ENCODE measurements at places on chromosomes 13 and 19.

GRCh38 chr13:87677043-87677495, 5.9 kb downstream of the SLITRK5 start:
- DNase-seq, result no peak

GRCh38 chr13:100394005-100394695, 194.4 kb downstream of the GGACT start:
- no peak for DNase-seq

- no peak for DNase-seq
These were observed 10.6 kb downstream of the COQ8B start for GRCh38 chr19:40705950-40706619.

DNA sequence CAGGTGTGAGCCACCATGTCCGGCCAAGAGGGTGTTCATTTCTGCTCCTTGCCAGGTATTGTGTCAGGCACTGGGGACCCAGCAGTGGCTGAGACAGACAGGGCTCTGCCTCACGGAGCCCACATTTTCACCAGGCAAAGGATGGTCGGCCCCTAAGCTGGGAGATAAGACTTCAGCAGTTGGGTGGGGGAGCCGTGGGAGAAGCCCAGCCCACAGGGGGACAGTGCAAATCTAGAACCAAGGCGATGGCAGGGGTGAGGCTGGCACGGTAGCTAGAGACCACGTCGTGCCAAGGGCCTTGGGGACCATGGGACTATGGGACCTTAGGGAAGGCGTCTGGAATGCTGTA, 8.3 kb downstream of the LSR start:
- DNase-seq, result no peak

GRCh38 chr19:1255186-1256161, 7.1 kb downstream of the MIDN start:
- DNase-seq, result no peak

DNA sequence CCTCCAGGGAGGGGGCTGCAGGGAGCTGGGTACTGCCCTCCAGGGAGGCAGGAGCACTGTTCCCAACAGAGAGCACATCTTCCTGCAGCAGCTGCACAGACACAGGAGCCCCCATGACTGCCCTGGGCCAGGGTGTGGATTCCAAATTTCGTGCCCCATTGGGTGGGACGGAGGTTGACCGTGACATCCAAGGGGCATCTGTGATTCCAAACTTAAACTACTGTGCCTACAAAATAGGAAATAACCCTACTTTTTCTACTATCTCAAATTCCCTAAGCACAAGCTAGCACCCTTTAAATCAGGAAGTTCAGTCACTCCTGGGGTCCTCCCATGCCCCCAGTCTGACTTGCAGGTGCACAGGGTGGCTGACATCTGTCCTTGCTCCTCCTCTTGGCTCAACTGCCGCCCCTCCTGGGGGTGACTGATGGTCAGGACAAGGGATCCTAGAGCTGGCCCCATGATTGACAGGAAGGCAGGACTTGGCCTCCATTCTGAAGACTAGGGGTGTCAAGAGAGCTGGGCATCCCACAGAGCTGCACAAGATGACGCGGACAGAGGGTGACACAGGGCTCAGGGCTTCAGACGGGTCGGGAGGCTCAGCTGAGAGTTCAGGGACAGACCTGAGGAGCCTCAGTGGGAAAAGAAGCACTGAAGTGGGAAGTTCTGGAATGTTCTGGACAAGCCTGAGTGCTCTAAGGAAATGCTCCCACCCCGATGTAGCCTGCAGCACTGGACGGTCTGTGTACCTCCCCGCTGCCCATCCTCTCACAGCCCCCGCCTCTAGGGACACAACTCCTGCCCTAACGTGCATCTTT, 7.8 kb upstream of the CEACAM5 start:
- no peak for DNase-seq

DNA sequence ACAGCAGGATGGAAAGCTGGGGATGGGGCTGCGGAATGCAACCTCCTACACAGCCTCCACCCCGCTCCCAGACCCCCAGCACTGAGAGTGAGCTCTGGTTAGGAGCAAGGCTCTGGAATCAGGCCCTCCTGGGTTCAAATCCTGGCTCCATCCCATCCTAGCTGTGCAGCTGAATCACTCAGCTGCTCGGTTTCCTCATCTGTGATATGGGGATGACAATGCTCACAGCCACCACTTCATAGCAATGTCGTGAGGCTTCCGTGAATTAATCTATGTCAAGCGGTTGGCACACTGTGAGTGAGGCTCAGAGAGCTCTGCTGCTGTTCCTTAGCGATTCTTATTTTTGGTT, 538 bp downstream of the ACP7 start:
- DNase-seq, result no peak

DNA sequence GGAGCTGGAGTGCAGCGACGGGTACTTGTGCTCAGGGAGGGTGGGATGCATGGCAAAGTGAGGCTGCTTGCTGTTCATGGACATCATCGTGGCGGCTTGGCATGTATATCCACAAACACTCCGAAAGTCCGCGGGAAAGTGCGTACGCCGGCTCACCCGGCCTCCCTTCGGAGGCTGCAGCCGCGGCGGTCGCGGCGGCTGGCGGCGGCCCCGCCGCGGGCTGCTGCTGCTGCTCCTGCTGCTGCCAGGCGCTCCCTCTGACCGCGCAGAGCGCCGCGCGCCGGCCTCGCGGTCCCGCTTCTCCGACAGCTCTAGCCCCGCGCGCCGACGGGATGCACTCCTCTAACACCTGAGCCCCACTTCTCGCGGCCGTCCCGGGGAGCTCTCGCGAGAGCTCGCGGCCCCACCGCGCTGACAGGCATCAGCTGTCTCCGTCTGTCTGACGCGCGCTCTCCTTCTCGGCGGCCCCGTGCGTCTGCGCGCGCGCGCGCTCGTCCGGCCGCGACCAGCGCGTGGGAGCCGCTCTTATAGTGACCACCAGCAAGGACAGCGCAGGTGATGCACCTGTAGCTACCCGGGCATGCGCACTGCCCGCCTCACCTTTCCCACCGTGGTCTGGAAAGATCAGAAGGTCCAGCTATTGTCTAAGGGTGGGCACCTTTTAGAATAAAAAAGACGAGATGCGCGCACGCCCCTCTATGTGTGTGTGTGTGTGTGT, at the start of gene POU4F1:
POU4F1 (minus strand) TSS at position 313 of the 718 bp plus-strand sequence; CDS start at position 87, 226 bp downstream.
- DNase-seq, result peak; percentile 3

DNA sequence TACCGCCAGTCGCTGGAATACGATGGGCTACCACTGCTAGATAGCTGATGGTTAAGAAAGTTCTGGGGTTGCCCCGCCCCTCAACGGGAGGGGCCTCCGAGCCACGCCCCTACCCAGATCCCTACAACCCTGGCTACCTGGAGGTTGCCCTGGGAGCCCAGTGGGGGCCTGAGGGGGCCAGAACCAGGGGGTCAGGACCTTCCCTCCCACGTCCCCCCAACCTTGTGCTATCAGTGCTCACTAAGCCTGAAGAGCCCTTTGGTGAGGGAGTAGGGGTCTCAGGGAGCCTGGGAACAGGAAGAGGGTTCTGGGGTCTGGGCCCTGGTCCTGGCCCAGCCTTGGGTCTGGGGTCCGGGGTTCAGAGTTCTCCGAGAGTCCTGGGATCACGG, 8.9 kb downstream of the OCEL1 start:
- DNase-seq, result no peak

GRCh38 chr19:18045307-18046050, 37.5 kb downstream of the ARRDC2 start:
- DNase-seq, result no peak

- DNase-seq, result no peak
These were observed 27.7 kb upstream of the DCUN1D2 start for GRCh38 chr13:113518076-113518803.

GRCh38 chr19:11420429-11421370, 1.6 kb upstream of the RGL3 start:
- no peak for DNase-seq

- no peak for DNase-seq
These were observed 610 bp downstream of the ZSCAN1 start for GRCh38 chr19:58034477-58034793.

DNA sequence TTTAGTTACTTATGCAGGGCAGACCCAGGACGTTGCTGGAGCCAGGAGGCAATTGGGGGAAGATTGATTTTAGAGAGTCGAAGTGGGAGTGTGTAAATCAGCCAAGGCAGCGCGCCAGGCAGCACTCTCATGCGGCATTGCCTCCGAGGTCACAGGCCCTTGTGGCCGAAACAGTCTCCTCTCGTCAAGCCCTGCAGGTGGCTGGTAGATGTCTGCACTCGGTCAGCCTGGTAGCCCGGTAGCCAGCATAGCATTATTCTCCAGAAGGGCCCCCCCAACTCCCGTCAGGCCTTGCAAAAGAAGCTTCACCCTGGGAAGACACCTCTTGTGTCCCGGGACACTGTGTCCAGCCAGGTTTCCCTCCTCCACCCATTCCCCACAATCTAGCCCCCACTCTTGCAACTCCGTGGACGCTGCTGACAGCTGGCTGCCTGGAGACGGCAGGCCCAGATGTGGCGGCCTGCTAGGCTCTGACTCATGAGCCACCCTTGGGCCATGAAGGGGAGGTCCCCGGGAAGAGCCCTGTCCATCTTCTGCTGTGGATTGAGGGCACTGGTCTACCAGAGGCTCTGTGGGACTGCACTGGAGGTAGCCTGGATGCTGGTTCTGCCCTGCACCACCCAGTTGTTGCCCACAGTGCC, 2.6 kb upstream of the PEPD start:
- no peak for DNase-seq

- no peak for DNase-seq
These were observed 182.0 kb upstream of the SERP2 start for GRCh38 chr13:44191504-44192171.

DNA sequence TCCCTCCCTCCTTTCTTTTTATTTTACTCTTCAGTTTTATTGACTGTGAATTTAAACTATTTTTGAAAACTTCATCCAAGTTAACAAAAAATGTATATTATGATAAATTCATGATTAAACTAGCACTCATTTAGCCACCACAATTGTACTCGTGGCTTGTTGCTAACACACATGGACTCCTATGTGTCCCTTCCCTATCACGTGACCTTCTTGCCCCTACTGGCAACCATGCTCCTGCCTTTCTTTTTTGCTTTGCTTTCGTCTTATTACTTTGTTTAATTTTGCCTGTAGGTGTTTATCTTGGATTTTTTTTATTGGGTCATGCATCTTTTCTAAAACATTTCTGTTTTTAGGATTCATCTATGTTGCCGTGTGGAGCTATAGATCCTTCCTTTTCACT, 8.2 kb downstream of the CLC start:
- DNase-seq, result no peak

GRCh38 chr13:20394169-20394501, 131.5 kb downstream of the CRYL1 start:
- no peak for DNase-seq

- DNase-seq, result peak; percentile 18
These were observed 55.8 kb upstream of the KCTD15 start for GRCh38 chr19:33740811-33741396.

- no peak for DNase-seq
These were observed 629.1 kb downstream of the LIG4 start for GRCh38 chr13:107586216-107586615.

DNA sequence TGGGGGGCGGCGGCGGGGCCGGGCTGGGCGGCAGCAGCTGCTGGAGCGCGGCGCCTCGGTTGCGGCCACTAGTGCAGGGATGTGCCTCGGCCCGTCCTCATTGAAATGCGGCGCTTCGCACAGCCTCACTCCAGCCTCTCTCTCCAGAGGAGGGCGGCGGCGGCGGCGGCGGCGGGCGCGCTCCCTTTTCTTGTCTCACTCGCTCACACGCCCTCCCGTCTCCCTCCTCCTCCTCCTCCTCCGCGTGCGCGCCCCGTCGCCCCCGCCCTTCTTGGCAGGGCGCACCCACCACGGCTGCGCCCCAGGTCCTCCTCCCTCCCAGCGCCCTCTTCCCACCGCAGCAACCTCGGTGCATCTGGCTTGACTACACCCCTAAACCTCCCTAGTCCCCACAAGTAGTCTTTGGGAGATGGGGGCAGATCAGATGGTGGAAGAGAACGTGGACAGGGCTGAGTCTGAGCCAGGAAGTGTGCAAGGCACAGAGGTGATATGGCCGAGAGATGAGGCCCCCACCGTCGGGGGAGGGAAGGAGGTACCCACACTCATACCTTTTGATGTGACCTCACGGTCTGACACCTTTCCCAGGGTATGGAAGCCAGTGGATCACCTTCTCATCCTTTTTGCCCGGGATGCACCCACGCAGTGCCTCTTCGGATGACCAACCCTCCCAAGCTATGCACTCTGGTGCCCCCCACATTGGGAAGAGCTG, at the start of gene DCLK1:
DCLK1 (minus strand) TSS at position 161 of the 709 bp plus-strand sequence.
- DNase-seq, result peak; percentile 32

- no peak for DNase-seq
These were observed 16.3 kb upstream of the GSX1 start for GRCh38 chr13:27775943-27776342.

- DNase-seq, result no peak
These were observed 10.2 kb upstream of the KPTN start for GRCh38 chr19:47494211-47494547.

DNA sequence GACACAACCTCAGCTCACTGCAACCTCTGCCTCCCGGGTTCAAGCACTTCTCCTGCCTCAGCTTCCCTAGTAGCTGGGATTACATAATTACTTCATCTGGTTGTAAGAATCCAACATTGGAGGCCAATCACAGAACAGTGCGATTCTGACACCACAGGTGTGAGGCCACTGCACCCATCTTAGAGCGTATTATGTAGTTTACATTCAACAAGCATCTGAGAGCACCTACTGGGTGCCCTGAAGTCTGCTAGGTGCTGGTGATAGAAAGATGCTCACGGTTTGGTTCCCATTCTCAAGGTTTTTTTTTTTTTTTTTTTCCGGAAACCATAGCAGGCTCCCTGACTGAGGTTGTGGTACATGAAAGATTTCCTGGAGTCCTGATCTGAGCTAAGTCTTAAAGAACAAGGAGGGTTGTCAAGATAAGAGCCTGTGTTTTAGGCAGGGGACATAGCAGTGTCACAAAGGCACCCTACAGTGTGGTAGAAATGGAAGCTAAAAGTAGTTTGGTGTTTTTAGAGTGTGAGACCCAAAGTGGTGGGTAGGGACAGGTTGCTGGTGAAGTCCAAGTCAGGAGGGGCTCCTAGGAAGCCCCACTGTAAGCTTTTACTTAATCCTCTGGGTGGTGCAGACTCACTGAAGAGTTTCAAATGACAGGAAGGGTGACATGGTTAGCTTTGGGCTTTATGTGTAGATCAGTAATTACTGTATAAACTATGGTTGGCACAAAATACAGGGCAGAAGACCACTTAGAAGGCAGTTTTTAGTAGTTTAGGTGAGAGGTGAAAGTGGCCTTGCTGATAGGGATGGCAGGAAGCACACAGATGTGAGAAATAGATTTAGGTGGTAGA, 15.2 kb downstream of the SAE1 start:
- no peak for DNase-seq

DNA sequence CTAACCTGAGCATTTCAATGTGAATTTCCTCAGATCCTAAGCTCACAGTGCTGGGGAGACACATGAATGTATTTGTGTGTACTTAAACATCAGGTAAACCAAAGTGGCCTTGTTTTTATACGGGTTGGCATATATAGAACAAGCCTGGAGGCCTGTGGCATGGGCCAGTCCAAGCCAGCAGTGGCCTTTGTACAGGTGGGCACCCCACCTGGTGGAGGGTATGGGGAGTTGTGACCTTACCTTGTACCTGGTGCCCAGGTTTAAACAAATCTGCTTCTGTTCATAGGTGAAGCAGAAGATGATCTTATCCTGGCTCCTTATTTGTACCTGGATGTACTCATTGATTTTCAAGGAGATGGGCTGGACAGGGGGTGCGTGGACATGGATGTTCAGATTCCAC, 71.0 kb downstream of the ERICH6B start:
- no peak for DNase-seq

Data from T1000 (cell line).